ENCODE measurements at places on chromosomes 2 and 18.
A peak's percentile ranks its signal among the peaks of the same experiment; 100 is the strongest.

DNA sequence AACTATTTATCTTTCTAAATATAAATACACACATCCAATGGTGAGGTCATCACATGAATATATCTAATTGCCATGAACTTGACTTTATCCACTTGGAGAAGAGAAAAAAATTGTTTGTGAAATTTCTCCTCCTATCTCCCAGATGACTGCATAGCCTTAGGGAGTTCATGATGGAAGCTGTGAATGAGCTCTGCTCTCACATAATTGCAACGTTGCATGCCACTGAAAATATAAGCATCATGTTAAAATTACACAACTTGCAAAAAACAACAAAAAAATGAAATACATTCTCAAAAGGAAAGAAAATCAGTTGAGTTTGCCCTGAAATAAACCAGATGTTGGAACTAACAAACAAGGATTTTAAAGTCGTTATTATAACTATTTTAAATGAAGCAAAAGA is 50.6 kb upstream of the OSR1 start:
- no peak for DNase-seq

GRCh38 chr18:44895176-44895798 is 214.6 kb downstream of the SETBP1 start:
- DNase-seq, result no peak

DNA sequence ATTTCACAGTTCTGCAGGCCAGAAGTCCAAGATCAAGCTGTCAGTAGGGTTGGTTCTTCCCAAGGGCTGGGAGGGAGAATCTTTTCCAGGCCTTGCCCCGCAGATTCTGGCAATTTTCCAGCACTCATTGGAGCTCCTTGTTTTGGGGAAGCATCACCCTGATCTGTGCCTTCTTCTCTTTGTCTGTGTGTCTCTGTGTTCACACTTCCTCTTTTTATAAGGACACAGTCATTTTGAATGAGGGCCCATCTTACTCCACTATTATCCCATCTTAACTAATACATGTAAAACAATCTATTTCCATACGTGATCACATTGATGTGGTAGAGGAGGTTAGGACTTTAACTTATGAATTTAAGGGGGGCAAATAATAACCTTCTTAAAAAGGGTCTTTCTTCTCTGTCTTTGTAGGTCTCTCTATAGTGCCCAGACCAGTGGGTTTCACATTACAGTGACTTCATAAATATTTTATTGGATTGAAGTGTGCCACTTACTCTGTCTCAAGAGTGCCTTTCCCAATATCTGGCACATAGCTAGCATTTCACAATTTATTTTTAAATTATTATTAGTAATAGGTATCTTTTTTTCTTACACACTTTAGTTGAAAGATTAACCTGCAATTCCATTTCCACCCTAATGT is 68.9 kb upstream of the CBLN2 start:
- no peak for DNase-seq

DNA sequence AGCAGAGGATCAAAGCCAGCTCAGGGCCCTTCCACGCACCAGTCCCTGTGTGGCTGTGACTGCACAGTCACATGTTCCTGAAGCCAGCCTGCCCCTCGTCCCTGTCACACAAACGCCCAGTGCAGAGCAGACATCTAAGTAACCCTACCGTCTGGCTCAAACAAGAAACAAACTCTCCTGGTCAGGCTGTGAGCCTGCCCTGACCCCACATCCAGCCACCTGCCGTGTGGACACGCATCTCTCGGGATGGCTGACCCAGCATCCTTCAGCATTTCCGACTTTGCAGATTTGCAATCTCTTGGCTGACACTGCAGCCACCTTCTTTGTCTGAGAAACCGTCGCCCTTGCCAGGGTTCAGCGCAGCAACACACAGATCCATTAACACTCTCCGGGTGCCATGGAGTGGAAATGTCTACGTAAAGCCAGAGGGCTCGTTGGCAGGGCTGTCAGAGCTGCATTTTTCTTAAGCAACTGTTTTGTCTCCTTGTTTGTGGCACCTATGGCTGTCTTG is 82.3 kb upstream of the ASAP2 start:
- no peak for DNase-seq

- DNase-seq, result no peak
Measured at GRCh38 chr18:13437034-13437433, 218.5 kb downstream of the LDLRAD4 start.

- DNase-seq, result no peak
Measured at GRCh38 chr18:74353169-74353775, 37.6 kb downstream of the C18orf63 start.

- DNase-seq, result no peak
Measured at GRCh38 chr2:24435391-24436316, 55.4 kb upstream of the NCOA1 start.

- no peak for DNase-seq
Measured at GRCh38 chr2:147353072-147353381, 491.8 kb upstream of the ACVR2A start.

DNA sequence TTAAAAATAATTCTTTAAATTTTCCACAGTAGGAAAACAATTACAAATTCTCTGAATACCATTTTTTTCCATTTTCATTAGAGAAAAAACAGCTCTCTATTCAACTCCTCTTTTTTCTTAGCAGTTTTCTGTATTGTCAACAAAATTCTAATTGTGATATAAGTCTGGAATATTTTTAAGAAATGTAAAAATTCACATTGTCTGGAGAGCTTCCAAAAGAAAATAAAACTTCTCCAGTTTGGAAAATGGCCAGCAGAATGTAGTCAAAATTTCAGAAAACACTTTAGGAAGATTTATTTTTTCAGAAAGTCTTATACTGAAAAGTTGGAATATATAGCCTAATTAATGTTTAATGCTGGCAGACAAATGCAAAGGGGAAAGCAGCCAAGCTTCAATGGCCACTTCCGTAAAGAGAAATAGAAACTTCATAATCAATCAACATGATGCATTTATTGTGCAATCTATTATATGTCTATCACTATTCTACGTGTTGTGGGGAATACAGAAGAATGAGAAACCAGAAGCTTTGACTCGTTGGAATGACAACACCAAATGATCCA is 733.2 kb upstream of the PKDCC start:
- no peak for DNase-seq

DNA sequence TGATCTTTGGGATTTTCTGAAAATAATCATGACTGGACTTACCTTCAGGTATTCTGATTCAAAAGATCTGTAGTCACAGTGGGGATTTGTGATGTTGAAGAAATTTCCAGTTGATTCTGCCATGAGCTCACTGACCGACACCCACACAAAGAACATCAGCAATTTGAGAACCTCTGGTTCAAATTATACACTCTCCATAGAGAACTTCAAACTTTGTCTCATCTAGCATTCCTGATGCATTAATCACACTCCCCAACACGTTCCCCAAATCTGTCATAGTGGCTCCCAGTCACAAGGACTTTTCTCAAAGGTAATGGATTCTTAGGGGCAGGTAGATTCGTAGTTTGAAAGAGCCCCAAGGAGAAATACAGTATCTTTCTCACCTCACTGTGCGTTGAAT is 584.3 kb downstream of the FBXO15 start:
- no peak for DNase-seq

- DNase-seq, result no peak
Measured at GRCh38 chr2:5734859-5735520, 42.8 kb downstream of the SOX11 start.

DNA sequence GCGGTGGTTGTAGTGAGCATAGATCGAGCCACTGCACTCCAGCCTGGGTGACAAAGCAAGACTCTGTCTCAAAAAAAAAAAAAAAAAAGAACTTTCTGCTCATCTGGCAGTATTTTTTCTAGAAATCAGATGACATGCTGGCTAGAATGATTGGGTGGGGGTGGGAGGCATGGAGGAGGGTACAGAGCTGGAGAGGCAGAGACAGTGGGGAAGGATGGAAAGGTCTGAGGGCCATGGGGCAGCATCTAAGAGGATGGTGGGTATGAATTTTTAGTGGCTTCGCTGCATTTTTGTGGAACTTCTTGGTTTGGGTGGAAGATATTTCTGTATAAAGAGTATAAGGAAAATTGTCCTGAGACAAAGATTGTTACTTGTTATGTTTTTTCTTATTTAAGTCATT is 23.3 kb downstream of the ARMC9 start:
- DNase-seq, result no peak

DNA sequence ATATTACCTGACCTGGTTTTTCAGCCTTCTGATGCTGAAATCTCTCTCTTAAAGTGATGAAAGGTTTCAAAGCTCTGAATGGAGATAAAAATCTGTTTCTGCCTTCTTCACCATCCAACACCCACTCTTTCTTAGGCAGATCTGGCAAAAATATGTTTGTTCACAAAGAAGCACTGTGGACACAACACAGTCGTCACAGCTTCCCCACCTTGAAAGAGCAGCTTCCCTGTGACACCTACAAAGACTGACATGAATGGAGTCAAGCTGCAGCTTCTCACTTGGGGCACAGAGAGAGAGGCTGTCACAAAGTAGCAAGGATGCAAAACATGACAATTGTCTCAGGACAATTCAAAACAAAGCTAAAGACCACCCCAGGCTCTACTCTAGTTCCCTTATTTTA is 86.5 kb downstream of the ICOS start:
- DNase-seq, result no peak

DNA sequence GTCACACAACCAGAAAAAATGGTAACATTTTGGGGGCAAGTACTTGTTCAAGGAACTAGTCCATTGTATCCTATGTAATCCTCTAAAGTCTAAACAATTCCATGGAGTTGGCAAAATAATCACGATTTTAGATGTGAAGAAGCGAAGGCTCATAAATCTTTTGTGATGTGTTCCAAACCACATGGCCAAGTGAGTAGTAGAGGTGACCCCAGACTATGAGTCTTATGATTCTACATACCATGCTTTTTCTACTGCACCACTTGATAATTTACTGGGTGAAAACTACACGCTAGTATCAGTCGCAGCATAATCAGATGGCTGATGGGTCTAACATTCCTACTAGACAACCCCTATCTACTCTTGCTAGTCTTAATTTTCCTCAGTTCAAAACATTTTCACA is 371.4 kb downstream of the OSR1 start:
- DNase-seq, result no peak

DNA sequence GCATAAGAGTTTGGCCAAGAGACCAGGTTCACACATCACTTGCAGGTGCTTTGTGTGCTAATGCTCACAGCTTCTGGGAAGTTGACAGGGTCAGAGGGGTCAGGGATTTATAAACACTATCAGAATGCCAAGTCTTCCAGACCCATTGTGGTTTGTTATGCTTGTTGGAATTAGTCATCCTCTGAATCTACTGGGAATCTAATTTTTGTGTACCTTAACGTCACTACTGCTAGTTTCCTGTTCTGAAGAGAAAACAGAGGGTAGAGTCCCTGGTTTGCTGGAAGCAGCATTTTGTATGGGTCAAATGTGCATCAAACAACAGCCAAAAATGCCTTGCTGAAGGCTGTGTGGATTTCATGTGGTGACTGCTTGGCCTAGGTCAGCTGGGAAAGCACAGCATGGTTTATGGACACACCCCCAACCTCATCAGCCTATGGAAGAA is 33.3 kb downstream of the ANTXR1 start:
- DNase-seq, result peak; percentile 42

DNA sequence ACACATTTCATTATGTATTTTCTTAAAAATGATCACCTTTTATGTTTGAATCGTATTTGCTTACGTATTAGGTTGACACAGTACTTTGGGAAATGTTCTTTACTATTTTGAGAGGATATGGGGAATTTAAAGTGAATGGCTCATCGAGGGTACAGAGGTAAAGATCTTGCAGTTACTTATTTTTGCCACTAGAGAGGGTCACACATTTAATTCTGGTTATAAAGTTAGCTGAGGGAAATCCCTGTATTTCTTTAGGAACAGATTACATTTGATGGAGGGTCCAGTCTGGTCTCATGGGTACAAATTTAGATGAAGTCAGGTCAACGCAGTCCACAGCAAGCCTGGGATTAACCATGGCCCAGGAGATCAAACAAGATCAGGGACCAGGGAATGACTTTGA is 24.5 kb downstream of the DYNC2LI1 start:
- no peak for DNase-seq

- DNase-seq, result peak; percentile 5
Measured at GRCh38 chr2:40658941-40659340, 207.1 kb upstream of the SLC8A1 start.

GRCh38 chr2:214651451-214651850 is 158.0 kb downstream of the BARD1 start:
- DNase-seq, result no peak

DNA sequence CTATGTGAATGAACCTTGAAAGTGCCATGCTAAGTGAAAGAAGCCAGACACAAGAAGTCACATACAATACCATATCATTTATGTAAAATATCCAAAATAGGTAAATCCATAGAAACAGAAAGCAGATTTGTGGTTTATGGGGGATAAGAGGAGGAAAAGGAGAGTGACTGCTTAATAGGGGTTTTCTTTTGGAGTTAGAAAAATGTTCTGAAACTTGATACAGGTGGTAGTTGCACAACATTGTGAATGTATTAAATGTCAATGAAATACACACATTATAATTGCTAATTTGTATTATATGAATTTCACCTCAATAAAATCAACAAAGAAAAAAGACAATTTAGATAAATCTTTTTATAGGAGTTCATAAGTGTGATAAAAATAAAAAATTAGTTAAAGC is 37.1 kb downstream of the MEMO1 start:
- no peak for DNase-seq

DNA sequence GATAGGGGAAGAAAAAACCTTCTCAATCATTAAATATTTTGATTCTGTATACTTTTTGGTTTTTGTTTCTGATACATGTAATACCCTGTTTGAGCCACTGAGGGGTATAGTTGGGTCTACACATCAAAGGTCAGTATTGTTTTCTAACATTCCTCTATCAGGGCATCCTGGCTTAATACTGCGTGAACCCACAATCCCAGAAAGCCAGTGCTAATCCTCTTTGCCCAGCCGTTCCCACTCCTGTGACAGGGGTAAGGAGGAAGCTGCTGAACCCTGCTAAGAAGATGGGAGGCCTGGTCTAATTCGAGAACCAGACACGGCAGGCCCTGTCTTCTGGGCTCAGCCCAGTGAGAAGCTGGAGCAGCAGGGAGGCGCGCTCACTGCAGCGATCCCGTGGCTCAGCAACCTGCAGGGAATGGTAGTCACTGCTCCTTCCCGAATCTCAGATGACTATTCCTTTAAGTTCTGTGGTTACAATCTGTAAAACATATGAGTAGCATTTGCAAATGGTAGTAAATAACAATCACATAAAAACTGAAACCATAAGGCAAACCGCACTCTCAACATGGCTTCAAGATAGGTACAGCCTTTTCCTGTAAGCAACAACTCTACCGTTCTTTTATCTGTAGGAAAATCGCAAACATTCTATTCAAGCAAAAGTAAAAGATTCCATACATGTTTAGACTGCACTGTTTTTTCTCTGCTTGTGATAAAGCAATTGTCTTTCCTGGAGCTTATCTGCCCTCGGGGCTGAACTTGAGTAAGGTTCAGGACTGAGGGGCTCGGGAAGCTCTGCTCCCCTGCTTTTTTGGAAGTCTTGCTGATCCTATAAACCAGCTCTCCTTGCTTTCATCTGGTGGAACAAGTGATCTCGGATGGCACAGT is 87.0 kb downstream of the EPB41L3 start:
- no peak for DNase-seq

Data from H54 (cell line).